Activated naive CD4-positive, alpha-beta T cell treated with anti-CD3 and anti-CD28 coated beads for 36 hours (primary cell): ENCODE measurements at places on chromosomes 12 and 14. TPM values are rescaled to one million over a fixed set of nuclear protein-coding genes. Genes with fewer than 3 reads are reported as not detected.

DNA sequence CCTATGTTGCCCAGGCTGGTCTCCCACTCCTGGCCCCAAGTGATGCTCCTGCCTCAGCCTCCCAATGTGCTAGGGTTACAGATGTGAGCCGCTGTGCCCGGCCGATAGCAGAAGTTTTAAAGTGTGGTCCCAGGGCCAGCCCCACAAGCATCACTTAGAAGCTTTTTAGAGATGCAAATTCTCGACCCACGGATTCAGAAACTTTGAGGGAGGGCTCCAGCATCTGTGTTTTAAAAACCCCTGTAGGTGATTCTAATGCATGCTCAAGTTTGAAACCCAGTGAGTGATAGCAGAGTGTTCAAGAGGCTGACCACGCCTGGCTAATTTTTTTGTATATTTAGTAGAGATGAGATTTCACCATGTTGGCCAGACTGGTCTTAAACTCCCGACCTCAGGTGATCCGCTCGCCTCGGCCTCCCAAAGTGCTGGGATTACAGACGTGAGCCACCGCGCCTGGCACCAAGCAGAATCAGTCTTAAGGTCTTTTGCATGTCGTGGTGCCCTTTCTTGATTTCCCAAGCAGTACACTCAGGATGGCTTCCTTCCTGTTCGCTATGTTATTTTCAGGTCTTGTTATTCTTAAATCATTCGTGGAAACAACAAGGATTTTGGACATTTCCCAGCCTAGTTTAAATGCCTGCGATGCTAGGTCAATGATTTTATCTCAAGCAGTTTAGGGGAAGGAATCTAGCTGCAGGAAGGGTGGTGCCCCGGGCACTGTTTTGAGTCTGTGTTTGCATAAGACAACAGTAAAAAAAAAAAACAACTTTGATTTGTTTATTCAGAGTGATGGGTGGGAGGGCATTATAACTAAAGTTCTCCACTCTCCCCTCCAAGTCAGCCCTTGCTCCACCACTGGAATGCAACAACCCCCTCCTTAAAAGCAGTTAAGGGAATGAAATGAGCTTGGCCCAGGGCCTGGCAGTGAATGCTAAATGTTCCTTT is 9.2 kb upstream of the RILPL2 start:
- no peak overlapping the region for H3K4me3 ChIP-seq
- peaks cover 35% of the 10 kb centered on the region for H3K4me1 ChIP-seq
- no peaks in the 10 kb centered on the region for H3K36me3 ChIP-seq
- DNase-seq: no peak
- no peaks in the 10 kb centered on the region for H3K27me3 ChIP-seq

The ZC3H14 gene
- 37.9 TPM for total RNA-seq

The RFLNA gene
- not detected for total RNA-seq

GRCh38 chr14:96225745-96226151 is 21.1 kb downstream of the BDKRB2 start:
- H3K27ac ChIP-seq: no peak overlapping the region
- DNase-seq: no peak
- H3K27me3 ChIP-seq: peaks cover 3% of the 10 kb centered on the region
- no peaks in the 10 kb centered on the region for H3K4me1 ChIP-seq

- H3K27ac ChIP-seq: no peak overlapping the region
- DNase-seq: no peak
- H3K4me1 ChIP-seq: peaks cover 8% of the 10 kb centered on the region
Observed at GRCh38 chr14:33738029-33738428, 212.8 kb downstream of the EGLN3 start.

GRCh38 chr14:44154874-44155273 is 352.2 kb downstream of the FSCB start:
- no peak for DNase-seq
- no peak overlapping the region for H3K27ac ChIP-seq
- no peaks in the 10 kb centered on the region for H3K36me3 ChIP-seq
- no peaks in the 10 kb centered on the region for H3K27me3 ChIP-seq

- H3K4me1 ChIP-seq: peaks cover 11% of the 10 kb centered on the region
- H3K36me3 ChIP-seq: no peaks in the 10 kb centered on the region
- no peak overlapping the region for H3K27ac ChIP-seq
- no peak for DNase-seq
- no peaks in the 10 kb centered on the region for H3K27me3 ChIP-seq
Observed at GRCh38 chr14:98958048-98958631, 313.9 kb downstream of the BCL11B start.

DNA sequence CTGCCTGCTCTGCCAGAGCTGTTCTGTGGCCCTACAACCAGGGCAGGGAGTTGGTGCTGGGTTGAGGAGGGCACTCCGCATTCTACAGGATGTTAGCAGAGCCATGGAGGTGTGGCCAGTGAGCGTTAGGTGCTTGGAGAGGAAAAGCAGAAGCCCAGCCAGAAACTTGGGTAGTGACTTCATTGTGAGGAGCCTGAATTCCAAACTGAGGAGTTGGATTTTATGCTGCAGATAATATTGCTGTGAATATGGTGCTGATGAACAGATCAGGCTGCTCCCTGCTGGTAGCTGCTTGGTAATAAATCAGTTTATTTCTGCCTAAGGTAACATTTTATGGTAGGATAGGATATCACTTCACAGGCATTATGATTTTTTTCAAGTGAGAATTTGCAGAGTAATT is 7.1 kb upstream of the CCDC175 start:
- H3K36me3 ChIP-seq: no peaks in the 10 kb centered on the region
- DNase-seq: no peak
- H3K27ac ChIP-seq: no peak overlapping the region
- no peaks in the 10 kb centered on the region for H3K27me3 ChIP-seq
- peaks cover 4% of the 10 kb centered on the region for H3K4me1 ChIP-seq

The C12orf60 gene
- total RNA-seq: 2.0 TPM

- DNase-seq: no peak
- H3K4me3 ChIP-seq: no peak overlapping the region
- H3K36me3 ChIP-seq: peaks cover 9% of the 10 kb centered on the region
- H3K27me3 ChIP-seq: no peaks in the 10 kb centered on the region
Observed at GRCh38 chr14:73749706-73750530, 35.7 kb upstream of the PNMA1 start.

The PAPLN gene
- total RNA-seq: 1.0 TPM

GRCh38 chr14:22397221-22397737 is 191.7 kb downstream of the DAD1 start:
- H3K4me1 ChIP-seq: no peaks in the 10 kb centered on the region
- no peaks in the 10 kb centered on the region for H3K27me3 ChIP-seq
- no peak for DNase-seq
- no peak overlapping the region for H3K4me3 ChIP-seq
- no peaks in the 10 kb centered on the region for H3K36me3 ChIP-seq

- no peaks in the 10 kb centered on the region for H3K27me3 ChIP-seq
- no peak overlapping the region for H3K27ac ChIP-seq
- DNase-seq: no peak
- no peaks in the 10 kb centered on the region for H3K4me1 ChIP-seq
- no peak overlapping the region for H3K4me3 ChIP-seq
Observed at GRCh38 chr14:50381823-50382287, 14.8 kb downstream of the CDKL1 start.

- no peaks in the 10 kb centered on the region for H3K4me1 ChIP-seq
- DNase-seq: no peak
- no peaks in the 10 kb centered on the region for H3K27me3 ChIP-seq
- H3K27ac ChIP-seq: no peak overlapping the region
Observed at GRCh38 chr12:107593713-107594381, 91.8 kb upstream of the PWP1 start.

GRCh38 chr12:95693689-95694088 is 96.9 kb downstream of the NTN4 start:
- no peaks in the 10 kb centered on the region for H3K36me3 ChIP-seq
- DNase-seq: no peak
- H3K4me1 ChIP-seq: no peaks in the 10 kb centered on the region
- H3K4me3 ChIP-seq: no peak overlapping the region
- no peak overlapping the region for H3K27ac ChIP-seq

- peak overlapping the region; percentile 93 for H3K27ac ChIP-seq
- DNase-seq: no peak
- H3K4me3 ChIP-seq: no peak overlapping the region
- peaks cover 99% of the 10 kb centered on the region for H3K4me1 ChIP-seq
- peaks cover 3% of the 10 kb centered on the region for H3K36me3 ChIP-seq
Observed at GRCh38 chr14:91374287-91374878, 43.2 kb downstream of the CCDC88C start.
